Kidney glomerular epithelial cell (primary cell): ENCODE measurements at places on chromosomes 4 and X.
A peak's percentile ranks its signal among the peaks of the same experiment; 100 is the strongest.

DNA sequence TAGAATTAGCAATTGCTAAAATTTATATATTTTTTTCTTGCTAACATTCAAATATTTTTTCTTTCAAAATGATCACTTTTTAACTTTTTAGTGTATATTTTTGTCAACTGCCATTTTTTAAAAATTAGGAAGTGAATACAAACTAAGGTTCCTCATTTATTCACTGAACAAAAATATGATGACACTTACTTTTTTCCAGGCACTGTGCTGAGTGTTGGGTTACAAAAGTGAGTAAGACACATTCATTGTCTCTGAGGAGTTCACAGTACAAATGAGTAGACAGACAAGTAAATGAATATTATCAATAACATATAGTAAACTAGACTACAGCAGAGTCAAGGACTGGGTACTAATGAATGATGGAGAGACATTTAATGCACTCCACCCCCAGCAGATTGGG, 543.5 kb downstream of the PDHA2 start:
- no peak for DNase-seq

- DNase-seq = no peak
These were observed 1.0 kb upstream of the ACSL1 start for GRCh38 chr4:184826691-184827270.

DNA sequence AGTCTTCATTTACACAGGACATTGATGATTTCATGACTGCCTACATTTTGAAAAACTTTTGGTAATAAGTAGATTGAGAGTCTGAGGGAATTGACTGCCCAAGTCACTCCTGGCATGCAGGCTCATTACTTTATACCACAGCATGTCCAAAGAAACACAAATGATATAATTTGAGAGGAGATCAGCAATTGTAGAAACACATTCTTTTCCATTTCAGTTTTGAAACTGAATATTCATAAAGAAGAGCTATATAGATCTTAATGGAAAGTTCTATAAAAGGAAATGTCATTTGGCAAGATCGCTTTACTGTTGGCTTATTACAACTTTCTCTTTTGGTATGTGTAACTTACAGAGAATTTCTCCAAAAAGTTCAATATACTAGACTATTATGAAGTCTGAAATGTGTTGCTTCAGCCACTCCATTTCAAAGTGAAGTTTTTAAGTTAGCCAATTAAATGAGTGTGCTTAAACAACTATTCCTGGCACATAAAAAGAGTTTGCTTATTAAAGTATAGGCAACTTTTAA, 158.0 kb downstream of the ARAP2 start:
- DNase-seq = no peak

DNA sequence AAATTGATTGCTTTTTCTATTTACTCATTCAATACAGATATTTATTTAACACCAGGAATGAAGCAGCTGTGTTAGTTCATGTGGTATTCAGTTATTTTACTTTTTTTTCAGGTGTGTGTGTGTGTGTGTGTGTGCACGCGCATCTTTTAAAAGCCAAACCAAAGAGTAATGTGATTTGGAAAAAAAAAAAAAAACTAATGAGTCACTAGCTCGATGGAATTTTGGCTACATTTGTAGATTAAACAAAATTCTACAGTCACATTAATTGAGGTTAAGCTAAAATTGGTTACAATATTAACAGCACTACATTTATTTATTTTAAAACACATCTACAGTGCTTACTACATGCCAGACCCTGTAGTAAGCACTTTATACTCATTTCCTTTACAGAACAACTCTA, 66.8 kb downstream of the HHIP start:
- peak; percentile 55 for DNase-seq

GRCh38 chr4:111869339-111869738, 275.9 kb upstream of the FAM241A start:
- no peak for DNase-seq

- peak; percentile 9 for DNase-seq
These were observed 2.6 kb downstream of the RAB28 start for GRCh38 chr4:13481569-13481968.

GRCh38 chr4:4841156-4841555, 18.3 kb upstream of the MSX1 start:
- no peak for DNase-seq

- DNase-seq = no peak
These were observed 64.0 kb downstream of the LNX1 start for GRCh38 chr4:53527326-53527725.

DNA sequence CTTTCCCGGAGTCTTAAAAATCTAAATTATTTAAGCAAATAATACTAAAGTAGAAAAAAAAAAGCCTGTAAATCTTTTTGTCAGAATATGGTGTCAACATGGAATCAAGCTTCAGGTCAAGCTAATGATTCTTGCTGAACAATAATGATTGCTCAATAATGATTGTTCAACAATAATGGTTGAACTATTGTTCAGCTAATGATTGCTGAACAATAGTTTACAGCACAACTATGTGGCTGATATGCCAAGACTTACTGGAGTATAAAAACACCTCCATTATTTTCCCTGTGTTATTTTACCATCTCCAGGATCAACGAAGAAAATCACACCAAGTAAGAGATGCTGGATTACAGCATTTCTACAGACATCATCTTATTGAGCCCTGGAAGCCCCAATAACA, 35.1 kb upstream of the SMIM31 start:
- no peak for DNase-seq

DNA sequence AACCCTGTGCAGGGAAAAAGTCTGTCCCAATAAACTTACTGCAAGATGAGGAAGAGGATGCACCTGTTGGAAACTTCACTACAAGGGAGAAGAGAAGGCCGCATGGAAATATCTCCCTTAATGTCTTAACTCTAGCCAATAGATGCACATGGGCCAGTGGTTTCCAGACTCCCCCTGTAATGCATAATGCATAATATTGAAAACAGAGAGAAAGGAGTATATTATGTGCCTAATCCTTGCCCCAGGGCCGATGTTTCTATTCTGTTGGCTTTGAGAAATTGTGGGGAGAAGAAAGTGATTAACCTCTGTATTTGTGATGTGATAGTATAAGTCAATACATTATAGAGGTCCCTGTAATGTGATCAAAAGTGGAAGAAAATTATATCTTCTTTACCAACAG, 37.2 kb downstream of the INTS12 start:
- DNase-seq = no peak

DNA sequence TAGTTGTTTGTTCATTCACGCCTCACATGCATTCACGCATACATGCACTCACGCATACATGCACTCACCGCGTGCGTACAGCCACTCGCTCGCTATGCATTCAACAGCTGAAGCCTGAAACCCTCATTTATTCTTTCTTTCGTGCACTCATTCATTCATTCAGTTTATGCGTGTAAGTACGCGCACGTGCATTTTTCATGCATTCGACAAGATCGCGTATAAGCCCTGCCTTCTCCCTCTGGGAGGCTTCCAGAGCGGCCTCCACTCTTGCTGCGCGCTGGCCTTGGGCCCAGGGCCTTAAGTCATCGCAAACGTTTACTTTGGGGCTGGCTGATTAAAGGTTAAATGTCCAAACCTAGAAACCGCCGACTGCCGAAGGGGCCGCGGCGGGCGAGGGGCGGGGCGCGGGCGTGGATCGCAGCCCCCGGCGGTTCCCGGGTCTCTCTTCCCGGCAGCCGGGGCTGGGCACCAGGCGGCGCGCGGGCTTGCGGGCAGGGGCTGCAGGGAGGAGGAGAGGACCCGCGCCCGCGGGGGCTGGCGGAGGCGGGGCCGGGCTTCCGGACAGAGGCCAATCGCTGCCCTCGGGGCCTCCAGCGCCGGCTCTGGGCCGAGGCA, at the start of gene GYG2:
Gene GYG2 (plus strand): TSS at position 587 of the 615 bp plus-strand sequence. CDS start 1,259 bp downstream, outside the sequence.
- no peak for DNase-seq

DNA sequence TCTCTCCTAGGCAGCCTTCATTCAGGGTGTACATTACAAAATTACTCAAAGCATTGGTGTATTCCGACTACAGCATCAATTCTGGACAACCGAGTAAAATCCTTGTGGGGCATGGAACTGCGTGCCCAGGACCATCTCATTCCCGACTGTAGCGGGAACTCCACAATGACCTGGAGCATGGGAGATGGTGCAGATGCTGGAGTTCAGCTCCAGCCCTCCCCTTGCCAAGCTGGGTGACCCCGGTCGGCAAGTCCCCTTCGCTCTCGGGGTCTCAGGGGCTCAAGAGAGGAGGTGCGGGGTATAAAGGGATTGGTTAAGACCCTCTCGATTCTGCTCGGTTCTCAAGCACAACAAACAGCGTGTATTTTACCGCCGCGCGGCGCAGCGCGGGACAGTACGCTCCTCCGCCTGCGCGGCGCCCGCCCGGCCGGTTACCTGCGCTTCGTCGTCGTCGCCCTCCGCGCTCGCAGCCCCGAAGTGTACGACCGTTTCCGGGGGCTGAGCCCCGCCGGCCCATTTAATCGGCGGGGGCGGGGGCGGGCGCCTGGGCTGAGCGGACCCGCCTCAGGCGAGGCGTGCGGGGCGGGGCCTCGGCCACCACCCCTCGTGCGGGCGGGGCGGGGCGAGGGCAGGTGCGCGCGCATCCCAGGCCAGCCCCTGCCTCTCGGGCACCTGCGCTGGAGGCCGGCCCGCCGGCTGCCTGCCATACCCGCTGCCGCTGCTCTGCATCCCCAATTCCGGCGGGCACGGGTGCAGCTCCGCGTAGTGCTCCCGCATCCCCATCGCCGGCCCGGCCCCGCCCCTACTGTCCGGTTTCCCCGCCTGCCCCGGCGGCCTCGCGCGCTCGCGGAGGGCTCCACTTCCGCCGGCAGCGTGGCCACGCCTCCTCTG, at the start of gene G6PD:
Gene G6PD (minus strand): TSS at position 493 of the 891 bp plus-strand sequence. CDS start 691 bp downstream, outside the sequence.
- DNase-seq = no peak

DNA sequence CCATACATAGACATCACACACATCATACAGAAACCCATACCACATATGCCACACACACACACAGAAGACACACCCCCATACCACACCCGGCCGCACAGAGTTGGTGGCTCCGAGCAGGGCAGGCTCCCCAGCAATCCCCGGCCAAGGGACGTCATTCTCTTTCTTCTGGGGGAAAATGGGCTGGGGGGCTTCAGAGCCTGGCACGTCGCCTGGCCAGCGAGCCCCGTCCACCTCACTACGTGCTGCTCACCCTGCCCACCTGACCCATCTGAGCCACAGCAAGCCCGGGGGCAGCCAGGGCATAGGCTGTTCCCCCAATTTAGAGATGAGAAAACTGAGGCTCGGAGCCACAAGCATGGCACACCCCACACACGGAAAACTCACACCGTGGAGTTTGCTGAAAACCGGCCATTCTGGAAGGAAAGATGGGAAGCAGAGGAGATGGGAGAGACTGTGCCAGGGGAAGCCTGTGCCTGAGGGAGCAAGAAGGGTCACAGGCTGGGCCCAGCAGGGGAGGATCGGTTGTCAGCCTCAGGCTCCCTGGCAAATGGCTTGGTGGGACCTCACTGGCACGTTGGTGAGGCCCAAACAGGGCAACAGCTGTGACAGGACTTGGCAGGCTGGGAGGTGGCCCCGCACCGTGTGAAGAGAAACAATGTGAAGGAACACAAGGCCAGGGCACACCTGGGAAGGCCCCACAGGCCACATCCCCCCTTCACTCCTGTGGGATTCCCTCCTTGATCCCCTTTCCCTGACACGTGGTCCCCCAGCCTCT, 73.2 kb downstream of the JAKMIP1 start:
- DNase-seq = no peak

DNA sequence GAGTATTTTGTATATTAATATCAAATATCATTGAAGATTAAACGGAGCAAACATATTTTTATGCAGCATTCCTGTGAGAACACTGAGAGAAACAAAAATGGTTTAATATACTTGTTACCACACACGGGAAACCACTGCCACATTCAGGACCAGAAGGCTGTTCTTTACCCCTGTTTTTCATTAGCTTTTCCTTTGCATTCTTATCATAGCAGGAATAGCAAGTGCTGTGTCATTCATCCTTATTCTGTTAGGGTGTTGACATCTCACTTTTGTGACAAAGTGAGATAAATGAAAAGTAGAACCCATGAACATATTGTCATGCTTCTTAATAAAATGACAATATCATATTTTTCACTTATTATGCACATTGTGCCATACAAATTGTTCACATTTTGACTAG, 212.4 kb upstream of the NDST4 start:
- DNase-seq = no peak

DNA sequence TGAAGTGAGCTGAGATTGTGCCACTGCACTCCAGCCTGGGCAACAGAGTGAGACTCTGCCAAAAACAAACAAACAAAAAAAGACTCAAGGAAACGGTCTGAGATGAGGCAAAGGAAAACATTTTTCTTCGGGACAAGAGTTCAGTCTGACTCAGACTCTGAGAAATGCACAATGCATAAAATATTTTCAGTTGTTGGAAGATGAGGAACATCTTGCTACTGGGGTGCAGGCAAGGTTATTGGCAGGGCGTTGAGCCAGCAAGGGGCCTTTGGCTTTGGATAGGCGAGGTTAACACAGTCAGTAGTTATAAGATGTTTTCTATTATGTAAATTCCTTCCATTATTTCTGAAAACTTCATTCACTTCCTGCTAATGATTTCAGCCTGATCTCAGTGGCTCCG, 96.1 kb upstream of the VCX start:
- no peak for DNase-seq

GRCh38 chrX:39491548-39492297, 606.0 kb downstream of the BCOR start:
- no peak for DNase-seq

DNA sequence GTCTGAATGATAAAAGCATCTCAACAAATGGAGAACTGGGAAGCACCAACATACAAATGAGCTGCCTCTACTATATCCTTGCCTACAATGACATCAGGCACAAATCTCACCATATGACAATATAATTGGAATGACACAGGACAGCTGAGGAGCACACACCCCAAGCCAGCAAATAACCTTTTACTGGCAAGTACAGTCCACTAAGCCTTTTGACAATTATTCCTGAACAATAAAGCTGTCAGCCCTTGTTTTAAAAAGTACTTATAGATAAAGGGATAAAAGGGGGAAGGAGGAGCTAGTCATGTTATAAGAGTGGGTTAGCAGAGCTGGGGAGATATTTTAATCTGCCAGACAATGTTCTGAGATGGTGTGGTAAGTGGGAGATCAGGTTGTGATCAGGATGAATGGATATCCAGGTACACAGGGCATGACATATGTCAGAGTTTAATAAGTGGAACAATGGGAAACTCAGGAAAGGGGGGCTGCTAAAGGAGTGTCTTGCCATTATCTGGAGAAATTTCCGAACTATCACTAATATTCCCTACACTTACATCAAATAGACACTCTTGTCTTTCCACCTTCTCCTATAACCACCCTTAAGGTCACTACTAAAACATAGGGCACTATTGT, 127.6 kb downstream of the GPC3 start:
- no peak for DNase-seq

- no peak for DNase-seq
These were observed 898.9 kb upstream of the EPHA5 start for GRCh38 chr4:66569228-66569627.

DNA sequence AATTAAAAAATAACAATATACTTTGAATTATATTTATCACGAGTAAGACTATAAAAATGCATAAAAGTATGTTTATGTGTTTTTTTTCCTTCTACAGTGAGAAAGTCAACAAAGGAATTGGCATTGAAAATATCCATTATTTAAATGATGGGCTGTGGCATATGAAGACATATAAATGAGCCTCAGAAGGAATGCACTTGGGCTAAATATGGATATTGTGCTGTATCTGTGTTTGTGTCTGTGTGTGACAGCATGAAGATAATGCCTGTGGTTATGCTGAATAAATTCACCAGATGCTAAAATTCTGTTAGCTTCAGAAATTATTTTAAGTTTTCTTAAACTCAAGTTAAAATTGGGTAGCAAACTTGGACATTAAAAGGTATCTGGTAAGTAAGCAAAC, 8.2 kb downstream of the MCTS1 start:
- no peak for DNase-seq
